ENCODE measurements at places on chromosomes 1 and 21. TPM values are rescaled to one million over a fixed set of nuclear protein-coding genes. Genes with fewer than 3 reads are reported as not detected.

The ZNF684 gene
- total RNA-seq: 7.4 TPM

The KPRP gene
- total RNA-seq: not detected

The CFAP74 gene
- total RNA-seq: 0.63 TPM

The CELA3A gene
- not detected for total RNA-seq

The CLCA4 gene
- not detected for total RNA-seq

The OR2T2 gene
- not detected for total RNA-seq

The GUCA2A gene
- total RNA-seq: not detected

The CCDC30 gene
- total RNA-seq: 1.8 TPM

DNA sequence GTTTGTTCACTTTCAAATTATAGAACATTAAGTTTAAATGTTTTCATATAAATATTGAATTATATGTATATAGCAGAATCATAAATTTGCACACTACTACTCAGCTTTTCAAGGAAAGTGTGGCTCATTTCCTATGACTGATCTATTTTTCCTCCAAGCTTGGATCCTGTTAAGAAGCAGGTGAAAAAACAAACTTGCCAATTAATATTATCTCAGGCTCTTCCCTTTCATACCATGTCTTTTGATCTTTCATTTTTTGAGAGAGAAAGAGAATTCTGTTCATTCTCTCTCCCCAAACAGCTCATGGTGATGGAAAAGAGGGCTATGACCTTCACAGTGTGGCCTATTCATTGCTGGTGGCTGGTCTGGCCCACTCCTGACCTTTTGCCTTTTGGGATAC, 43.7 kb downstream of the SEC16B start:
- DNase-seq: no peak

DNA sequence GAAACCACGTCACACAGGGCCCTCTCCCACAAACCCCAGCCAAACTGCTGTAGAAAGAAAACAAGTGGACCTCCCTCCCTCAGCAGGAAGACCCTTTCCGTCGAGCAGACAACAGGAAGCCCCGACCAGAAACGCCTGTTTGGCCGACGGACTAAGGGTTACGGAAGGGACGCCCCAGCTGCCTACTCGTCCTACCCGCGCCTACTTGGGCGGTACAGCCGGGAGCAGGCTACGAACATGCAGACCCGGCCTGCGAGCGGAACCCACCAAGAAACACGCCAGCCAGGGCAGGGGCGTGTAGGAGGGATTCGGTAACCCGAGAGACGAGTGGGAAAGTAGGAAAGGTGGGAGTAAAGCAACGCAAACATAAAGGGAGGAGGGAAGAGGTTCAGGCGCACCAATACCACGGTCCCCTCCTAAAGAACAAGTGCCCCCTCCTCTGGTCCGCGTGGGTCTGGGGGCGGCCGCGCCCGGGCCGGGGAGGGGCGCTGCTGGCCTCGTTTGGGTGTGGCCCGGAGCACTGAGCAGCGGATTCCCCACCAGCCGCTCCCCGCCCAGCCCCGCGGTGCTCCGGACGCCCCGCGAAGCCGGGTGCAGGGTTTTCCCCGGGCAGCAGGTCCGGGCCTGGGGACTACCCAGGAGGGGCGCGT, 450 bp downstream of the S100A10 start:
- peak; percentile 29 for DNase-seq

GRCh38 chr1:243325305-243325890, 69.6 kb downstream of the SDCCAG8 start:
- peak; percentile 55 for DNase-seq

GRCh38 chr1:115980998-115981993, 5.0 kb downstream of the SLC22A15 start:
- DNase-seq: peak; percentile 62

- no peak for DNase-seq
Observed at GRCh38 chr1:102942324-102942723, 166.0 kb downstream of the COL11A1 start.

DNA sequence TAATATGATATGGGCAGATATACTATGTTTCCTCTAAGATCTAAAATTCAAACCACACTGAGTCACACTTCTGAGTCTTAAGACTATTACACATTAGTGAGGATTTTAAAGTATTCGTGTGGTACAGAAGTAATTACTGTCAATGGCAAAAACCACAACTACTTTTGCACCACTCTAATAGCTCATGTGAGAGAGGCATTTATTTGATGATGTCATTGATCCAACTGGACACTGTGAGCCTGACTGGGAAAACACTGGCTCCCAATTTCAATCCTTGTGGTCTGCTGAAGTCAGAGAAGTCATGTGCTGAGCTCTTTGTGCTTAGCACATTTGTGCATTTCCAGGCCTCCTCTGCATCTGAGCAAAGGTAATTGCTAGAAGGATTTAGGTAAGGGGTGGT, 377.8 kb downstream of the USH2A start:
- DNase-seq: no peak

DNA sequence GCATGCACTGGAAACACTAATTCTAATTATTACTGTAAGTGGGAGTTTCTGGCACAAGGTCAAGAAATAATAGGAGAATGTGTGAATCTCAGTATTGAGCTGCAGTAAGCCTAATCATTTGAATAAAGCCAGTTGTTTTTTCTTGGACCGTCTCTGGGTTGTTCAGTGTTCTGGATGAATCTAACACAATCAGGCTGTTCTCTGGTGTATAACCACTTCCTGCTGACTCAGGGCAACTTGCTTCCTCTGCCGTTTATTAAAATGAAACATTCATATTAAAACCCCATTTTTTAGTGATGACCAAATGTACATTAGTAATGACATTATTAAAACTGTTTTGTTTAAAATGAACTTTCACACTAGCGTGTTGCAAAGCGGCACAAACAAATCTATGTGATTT, 273.1 kb upstream of the SNX7 start:
- no peak for DNase-seq

GRCh38 chr1:153070243-153070642, 1.2 kb downstream of the SPRR2B start:
- no peak for DNase-seq

GRCh38 chr1:19484338-19484797, 971 bp downstream of the CAPZB start:
- DNase-seq: no peak

GRCh38 chr1:54806931-54807611, 5.9 kb upstream of the TTC22 start:
- DNase-seq: no peak

DNA sequence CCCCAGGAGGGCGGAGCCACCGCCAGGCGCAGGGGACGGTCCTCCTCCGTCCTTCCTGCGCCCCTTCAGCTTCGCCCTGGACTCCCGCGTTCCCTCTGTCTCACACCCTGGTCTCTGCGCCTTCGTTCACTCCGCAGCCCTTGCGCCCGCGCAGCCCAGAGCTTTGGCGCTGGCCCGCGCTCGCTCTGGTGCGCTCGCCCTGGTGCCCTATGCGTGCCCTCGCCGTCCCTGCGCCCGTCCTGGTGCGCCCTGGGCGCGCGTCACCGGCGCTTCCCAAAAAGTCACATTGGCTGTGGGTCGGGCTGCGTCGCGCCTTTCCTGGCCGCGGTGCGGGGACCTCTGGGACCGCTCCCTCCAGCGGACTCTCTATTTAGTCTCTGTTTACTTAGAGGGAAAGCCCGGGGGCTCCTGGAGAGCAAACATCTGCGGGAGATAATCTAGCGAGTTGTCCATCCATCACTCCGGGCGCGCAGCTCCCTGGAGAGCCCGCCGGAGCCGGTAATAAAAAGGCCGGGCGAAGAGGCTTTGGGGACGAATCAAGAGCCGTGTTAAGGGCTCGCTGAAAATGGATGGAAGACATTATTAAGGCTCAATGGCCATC, 178.6 kb downstream of the PRDM16 start:
- no peak for DNase-seq

DNA sequence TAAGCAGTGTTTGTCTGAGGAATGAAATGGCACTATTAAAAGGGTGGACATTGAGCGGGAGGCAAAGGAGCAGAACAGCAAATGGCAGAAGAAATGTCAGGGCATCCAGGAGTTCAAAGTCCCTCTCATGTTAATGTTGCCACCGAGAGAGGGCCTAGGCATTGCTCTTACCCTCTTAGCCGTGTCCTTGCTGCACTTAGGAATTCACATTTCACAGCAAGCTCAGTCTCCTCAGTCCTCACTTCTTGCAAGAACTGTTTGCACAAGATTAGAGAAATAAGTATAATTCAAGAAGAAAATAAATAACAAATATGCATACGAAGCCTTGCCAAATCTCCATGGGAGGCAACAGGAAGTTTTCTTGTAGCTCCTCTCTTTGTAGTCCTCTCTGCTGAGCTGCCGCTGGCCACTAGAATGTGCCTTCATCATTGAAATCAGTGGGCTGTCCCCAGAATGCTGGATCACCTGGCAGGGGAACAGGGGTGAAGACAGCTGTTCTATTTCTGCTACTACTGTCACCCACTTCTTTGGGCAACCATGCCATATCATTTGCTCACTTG, 205.8 kb downstream of the ZNF326 start:
- no peak for DNase-seq

DNA sequence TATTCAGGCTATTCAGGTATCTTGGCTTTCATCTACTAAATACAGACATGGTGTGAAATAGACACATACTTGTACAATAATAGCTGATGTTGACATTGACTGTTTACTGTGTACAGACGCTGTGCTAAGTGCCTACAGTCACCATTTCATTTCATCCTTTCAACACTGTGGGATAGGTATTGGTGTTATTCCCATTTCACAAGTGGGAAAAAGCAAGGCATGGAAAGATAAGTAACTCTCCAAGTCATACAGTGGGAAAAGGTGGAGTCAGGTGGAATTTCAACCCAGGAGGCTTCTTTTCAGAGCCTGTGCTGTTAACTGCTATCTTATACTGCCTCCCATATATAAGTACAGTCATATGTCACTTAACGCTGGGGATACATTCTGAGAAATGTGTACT, 49.6 kb upstream of the ATP1A1 start:
- DNase-seq: no peak

DNA sequence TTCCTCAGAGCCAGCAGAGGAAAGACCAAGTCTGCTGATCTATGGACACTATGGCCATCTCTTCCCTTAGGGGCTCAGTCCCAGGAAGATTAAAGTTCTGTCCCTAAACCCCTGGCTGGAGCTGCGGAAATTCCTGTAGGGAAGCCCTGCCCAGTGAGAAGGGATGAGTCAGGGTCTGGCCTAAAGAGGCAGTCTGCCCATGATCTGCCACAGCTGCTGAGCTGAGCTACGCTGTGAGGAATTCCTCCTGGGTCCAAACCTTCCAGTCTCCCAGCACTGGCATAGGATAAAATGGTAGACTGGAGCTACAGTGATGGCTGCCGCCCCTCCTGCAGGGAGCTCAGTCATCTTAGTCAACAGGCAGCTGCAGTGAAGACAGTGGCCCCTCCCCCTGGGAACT, 213.7 kb downstream of the BRINP2 start:
- DNase-seq: no peak

GRCh38 chr1:22284906-22285548, 142.1 kb upstream of the WNT4 start:
- no peak for DNase-seq

DNA sequence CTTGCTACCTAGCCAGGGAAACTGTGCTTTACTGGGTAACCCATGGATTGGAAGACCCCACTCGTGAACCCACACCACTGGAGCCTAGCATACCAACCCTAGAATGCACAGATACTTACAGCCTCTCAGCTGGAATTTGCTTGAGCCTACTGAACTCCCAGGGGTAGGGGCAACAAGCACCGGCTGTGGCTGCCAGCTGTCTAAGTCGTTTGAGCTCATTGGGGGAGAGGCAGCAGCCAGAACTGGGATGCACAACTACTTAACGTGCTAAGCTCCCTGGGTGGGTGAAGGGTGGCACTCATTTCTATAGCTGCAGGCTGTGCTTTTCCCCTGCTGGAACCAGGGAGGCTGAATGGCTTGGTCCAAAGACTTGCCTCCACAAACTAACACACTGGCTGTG, 212.4 kb downstream of the ZNF648 start:
- DNase-seq: no peak

GRCh38 chr1:173603056-173603591, at the start of gene SLC9C2:
TSS of gene SLC9C2 (minus strand) at chr1:173603072. CDS start at chr1:173601776, 1,296 bp downstream.
- peak; percentile 63 for DNase-seq

DNA sequence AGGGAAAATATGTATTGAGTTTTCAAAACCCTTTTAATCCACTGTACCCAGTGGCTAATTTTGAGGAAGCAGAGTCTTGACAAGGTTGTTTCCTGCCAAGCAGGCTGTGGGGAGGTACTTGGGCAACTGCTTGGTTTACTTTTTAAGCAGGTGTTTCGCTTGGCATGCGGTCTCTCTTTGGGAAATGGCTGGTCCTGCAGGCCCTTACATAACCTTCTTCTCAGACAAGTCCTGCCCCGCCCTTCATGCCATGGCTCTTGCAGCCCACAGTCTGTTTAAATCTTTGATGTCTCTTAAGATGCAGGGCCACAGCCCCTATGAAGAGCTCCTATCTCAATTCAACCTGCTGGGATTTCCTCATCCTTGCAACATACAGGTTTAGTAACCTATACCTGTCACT, 36.0 kb upstream of the ABCD3 start:
- DNase-seq: no peak

Measured in cardiac muscle cell (in vitro differentiated cells and primary cell).